Hematopoietic multipotent progenitor cell (in vitro differentiated cells): ENCODE measurements at places on chromosomes 12 and 14. TPM values are rescaled to one million over a fixed set of nuclear protein-coding genes. Genes with fewer than 3 reads are reported as not detected.

DNA sequence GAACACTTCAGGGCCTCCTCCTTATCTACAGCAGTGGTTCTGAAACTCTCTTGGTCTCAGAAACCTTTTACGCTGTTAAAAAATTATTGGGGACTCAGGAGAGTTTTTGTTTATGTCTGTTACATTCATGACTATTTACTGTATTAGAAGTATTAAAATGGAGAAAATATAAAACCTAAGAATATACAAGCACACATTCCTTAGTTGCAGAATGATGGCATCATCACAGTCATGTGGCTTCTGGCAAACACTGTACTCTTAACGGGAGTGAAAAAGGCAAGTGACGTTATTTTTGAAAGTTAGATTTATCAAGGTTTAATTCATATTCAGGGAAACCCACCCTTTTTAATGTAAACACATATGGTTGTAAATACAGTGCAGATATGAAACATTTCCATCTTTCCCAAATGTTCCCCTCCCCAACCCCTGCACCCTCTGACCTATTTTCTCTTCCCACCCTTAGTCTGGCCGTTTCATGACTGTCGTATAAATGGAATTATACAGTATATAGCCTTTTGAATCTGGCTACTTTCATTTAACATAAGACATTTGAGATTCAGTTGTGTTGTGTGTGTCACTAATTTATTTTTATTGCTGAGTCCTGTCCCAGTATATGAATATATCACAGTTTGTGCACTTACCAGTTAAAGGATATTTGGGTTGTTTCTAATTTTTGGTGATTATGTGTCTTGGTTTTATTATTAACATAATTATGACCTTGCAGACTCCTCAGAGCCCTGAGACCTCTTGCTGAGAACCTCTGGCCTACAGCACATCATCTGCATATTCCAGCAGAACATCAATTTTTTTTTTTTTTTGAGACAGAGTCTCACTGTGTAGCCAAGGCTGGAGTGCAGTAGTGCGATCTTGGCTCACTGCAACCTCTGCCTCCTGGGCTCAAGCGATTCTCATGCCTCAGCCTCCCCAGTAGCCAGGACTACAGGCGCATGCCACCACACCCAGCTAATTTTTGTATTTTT lies 457.0 kb downstream of the PCNX1 start:
- no peak for DNase-seq

- no peak for DNase-seq
These were observed 218.0 kb downstream of the DUSP6 start for GRCh38 chr12:89134213-89134770.

- no peak for DNase-seq
These were observed 104.1 kb downstream of the SLC35F4 start for GRCh38 chr14:57761800-57762199.

GRCh38 chr12:110431957-110432587 lies 18.1 kb downstream of the ARPC3 start:
- no peak for DNase-seq

DNA sequence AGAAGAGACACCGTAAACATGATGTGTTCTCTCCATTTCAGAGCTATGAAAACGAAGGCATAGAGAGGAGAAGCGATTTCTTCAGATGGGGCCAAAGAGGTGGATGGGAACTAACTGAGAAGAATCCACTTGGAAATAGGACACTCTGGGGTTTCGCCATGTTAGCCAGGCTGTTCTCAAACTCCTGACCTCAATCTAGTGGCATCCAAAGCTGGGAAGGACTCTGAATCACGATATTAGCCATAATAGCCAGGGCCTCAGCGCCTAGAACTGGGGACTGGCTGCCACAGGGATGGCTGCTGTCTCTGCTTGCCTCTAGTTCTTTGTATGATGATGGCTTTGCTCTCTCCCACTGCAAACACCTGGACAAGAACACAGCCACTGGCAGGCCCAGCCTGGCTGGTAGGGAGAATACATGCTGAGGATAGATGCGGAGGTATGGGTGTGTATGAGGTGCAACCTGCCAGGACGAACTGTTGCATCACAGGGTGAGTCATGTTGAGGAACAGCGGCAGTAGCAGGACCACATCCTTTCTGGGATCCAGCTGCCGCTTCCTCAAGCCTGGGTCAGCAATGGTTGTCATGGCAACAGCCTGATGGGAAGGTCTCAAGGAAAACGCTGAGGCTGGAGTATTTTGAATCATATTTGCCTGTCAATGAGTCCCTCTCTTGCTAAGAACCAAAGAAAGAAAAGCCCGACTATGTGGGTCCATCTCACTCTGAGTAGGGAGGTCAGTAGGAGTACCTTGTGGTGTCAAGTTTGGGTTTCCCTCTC lies 31.1 kb downstream of the CCDC177 start:
- peak; percentile 92 for DNase-seq

DNA sequence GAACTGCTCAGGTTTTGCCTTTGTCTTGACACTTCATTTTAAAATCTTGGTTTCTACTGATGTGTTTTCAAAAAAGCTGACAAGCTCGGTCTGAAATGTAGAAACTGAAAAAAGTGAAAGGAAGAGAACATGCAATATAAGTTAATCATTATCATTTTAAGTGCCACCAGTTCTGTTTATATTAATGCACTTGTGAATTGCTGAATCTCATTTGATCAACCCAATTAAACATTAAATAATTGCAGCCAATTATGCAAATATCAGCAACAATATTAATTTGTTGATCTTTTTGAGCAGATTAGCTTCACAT lies 133.8 kb downstream of the BCAT1 start:
- DNase-seq, result no peak

DNA sequence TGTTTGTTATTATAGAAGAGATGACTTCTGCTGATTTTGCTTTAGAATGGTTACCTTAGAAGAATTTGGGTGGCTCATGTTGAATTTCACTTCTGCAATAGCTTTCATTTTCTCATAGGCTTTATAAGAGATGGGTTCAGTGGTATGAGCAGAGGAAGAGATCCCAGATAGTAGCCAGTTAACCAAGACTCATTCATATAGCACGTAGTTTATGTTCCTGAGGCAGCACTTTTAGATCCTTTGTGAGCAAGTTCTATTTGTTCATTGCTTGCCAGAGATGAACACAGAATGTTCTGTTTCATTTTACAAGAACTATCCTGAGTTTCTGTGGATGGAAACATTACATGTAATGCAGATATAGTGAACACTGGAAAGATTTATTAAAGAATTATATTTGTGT lies 32.2 kb downstream of the RAB21 start:
- no peak for DNase-seq

- no peak for DNase-seq
These were observed 33.1 kb downstream of the RPS29 start for GRCh38 chr14:49553106-49553505.

DNA sequence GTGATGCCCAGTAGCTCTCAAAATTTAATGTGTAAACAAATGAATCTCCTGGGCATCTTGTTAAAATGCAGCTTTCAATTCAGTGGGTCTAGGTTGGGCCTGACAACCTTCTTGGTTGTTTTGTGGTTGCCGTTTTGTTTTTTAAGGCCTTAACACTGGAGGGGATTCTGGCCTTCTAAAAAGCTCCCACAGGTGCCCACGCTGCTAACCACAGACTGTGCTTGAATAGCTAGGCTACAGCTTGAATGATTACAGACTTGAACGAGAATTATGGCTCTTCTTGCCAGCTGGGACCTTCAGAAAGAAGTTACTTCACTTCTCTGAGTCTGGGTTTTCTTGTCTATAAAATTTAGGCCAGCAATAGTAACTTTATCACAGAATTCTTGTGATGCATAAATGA lies 1.3 kb upstream of the FLVCR2 start:
- no peak for DNase-seq

DNA sequence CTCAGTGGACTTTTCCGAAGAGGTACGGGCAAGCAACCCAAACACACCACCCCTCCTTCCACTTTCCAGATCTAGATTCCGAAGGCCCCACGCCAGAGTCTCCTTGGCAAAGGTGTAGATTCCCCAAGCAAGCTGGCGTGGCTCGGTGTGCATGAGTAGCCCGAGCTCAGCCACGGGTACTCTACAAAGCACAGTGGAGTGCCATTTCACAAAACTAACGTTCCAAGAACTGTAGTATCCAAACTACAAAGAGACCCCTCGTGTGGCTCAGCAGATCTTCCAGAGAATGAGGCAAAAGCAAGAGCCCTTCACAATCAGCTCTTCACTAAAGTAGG lies 72.1 kb downstream of the FOXN3 start:
- DNase-seq, result no peak

DNA sequence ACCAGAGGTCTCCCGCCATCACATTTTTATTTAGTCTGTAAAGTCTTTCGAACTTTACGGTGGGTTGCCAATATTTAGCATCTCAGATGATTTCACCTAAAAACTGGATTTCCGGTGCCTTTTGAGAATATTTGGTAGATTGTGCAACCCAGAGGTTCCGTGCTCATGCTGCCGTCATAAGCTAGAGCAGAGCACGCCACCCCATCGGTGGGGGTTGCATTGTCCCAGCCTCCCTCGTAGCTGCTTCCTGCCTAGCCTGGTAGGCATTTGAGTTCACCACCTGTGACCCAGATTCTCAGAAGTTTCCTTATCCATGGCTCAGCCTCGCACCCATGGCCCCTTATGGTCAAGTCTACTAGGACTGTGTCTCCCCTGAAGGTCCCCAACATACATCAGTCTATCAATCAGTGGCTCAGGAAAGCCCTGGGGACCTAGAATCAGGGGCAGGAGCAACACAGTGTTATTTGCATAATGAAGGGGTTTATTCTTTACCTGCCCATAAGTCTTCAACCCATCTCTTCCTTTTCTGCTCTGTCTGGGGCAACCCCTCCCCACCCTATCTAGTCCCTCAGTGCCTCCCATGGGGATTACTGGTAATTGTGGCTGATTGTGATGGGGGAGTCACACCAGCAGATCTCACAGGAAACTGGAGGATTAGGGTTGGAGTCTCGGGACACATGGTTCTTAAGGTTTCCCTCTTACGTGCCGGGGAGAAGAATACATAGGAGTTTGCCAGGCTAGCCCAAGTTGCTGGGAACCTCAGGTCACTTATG lies 152.3 kb downstream of the PHETA1 start:
- no peak for DNase-seq

DNA sequence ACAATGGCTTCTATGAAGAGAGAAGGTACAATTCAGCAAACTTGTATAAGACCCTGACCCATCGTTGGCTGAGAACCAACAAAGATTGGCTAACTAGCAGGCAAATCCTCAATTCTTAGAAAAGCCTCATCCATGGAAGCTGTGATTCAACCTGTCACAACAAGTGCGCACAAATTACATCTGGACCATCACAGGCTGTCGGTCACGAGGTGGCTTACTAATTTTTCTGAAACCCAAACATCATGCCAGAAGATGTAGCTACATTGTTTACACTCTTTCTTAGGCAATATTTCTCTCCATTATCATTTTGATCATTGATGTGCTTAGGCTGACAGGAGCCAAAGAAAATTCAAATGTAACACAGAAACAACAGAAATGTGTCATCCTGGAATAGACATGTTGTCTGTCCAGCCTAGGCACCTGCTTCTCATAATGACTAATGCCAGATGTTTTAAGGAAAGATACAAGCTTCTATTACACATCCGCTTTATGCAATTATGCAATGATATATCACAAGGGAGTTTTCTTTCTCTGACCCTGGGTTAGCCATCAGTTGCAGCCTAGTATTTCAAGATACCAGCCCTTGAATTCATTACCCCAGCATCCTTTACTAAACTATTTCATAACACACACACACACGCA lies 92.9 kb upstream of the DIO2 start:
- DNase-seq, result no peak

- peak; percentile 36 for DNase-seq
These were observed 61.3 kb upstream of the MDM1 start for GRCh38 chr12:68393417-68393816.

GRCh38 chr14:73788701-73789551 lies 62.7 kb upstream of the PTGR2 start:
- DNase-seq, result no peak

DNA sequence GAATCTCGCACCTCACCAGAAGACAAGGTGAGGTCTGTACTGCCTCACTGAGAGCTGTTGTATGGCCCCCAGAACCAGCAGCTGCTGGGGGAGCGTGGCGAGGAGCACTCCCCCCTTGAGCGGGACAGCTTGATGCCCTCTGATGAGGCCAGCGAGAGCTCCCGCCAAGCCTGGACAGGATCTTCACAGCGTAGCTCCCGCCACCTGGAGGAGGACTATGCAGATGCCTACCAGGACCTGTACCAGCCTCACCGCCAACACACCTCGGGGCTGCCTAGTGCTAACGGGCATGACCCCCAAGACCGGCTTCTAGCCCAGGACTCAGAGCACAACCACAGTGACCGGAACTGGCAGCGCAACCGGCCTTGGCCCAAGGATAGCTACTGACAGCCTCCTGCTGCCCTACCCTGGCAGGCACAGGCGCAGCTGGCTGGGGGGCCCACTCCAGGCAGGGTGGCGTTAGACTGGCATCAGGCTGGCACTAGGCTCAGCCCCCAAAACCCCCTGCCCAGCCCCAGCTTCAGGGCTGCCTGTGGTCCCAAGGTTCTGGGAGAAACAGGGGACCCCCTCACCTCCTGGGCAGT lies 9.3 kb downstream of the CACNB3 start:
- no peak for DNase-seq

DNA sequence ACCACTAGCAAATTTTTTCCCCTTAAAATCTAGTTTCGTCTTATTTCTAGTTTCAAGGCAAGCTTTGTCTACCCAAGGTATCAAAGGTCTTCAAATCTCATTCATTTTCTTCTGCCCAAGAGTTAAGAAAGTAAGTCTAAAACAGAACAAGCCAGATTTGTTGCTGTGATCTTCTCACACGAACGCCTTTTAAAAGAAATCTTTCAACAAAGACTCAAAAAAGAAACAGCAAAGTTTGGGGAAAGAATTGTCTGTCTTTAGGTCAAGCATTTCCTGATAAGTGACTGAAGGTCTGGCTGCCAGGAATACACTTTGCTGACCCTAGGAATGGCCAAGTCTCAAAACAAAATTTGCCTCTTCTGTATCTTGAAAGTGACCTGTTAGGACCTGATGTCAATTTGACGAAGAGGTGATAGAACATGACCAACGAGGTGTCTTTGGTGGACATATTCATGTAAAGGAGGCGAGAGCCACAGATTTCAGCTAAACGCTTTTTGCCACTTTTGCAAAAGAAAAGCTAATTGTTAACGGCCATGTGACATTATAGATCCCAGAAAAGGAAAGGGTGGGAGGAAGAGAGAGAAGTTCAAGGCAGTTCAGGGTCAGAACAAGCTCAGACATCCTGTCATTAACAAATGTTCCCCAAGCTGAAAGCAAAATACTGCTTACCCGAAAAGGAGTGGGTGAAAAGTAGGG lies 1.7 kb downstream of the CDK17 start:
- DNase-seq, result no peak

GRCh38 chr12:51951843-51952722 lies 584 bp downstream of the ACVR1B start:
- DNase-seq, result no peak

SLC24A4 gene
- total RNA-seq, result 0.54 TPM

FGF23 gene
- not detected for total RNA-seq

POTEM gene
- not detected for total RNA-seq

CLEC2A gene
- total RNA-seq, result not detected

IL22 gene
- total RNA-seq, result not detected

ERBB3 gene
- 0.27 TPM for total RNA-seq

PARPBP gene
- 2.4 TPM for total RNA-seq

RIC8B gene
- total RNA-seq, result 5.7 TPM
